Coronary artery (tissue), 2 donors: ENCODE measurements at places on chromosomes 6 and 20.

DNA sequence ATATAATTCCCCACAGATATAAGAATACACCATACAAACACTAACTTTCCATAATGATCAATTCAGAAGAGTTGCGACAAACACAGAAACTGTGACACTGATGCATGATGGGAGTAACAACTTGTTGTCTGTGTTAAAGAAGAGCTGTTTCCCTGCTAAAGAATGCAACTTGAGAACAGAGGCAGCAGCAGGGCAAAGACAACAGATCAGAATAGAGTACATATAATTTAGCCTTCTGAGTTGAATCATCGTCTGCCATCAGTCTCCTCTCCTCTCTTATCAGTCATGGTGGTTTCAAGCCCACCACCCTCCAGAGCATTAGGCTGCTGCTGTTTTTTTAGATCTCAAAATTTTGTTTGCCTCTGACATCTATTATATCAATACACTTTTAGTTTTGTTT lies 280.4 kb downstream of the UBE3D start:
- DNase-seq, result no peak

- no peak for DNase-seq
Observed at GRCh38 chr20:34891166-34892062, 15.0 kb downstream of the ACSS2 start.

DNA sequence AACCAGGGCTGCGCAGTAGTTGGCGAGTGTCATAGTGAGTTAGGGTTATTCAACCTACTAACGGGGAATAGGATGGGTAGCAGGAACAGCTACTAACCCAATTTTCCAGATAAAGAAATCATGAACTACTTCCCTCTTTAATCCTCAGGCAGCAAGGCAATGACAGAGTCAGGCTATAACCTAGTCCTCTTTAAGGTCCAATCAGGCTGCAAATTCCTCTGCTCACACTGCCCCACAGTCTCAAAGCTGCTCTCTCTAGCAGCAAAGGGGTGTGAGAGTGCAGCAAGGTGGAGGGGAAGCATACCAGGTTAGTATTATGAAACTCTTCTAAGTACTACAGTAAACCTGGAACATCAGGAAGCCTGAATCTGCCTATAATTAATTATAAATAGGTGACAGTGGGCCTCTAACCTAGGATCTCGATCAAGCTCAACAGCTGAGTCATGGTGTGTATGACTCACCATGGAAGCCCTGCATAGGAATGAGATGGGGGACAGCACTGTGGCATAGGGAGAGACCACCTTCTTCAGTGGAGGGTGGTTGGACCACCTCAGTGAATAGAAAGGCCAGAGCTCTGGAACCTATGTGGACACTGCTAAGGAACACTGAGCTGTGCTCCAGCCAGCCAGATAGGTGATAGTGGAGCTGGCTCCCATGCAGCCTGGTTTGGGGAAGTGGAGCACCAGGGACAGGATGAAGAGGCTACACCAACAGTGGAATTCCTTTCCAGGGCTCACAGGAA lies 7.9 kb downstream of the PEX6 start:
- DNase-seq, result no peak

DNA sequence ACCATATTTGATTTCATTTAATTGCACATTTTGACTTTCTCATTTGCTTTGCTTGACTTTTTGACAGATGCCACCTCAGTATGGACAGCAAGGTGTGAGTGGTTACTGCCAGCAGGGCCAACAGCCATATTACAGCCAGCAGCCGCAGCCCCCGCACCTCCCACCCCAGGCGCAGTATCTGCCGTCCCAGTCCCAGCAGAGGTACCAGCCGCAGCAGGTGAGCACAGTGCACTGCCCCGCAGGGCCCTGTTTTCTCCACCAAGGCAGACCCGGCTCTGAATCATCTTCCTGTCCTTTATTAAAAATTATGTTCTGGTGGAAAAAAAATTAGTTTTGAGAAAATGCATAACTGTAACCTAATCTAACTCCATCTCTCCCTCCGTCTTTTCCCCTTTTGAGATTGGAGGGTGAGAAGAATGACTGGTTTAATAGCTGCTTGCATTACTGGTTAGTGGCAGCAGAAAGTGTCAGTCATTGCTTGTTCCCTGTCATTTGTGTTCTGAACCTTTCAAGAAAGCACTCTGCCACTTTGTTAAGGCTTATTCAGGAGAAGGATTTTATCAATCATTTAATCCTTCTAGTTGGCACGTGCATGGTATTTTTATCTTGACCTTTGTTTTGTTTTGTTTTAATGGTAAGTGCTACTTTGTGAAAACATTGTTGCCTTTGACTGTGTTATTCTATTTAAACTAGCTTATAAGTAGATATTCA lies 124.3 kb downstream of the ARID1B start:
- no peak for DNase-seq

DNA sequence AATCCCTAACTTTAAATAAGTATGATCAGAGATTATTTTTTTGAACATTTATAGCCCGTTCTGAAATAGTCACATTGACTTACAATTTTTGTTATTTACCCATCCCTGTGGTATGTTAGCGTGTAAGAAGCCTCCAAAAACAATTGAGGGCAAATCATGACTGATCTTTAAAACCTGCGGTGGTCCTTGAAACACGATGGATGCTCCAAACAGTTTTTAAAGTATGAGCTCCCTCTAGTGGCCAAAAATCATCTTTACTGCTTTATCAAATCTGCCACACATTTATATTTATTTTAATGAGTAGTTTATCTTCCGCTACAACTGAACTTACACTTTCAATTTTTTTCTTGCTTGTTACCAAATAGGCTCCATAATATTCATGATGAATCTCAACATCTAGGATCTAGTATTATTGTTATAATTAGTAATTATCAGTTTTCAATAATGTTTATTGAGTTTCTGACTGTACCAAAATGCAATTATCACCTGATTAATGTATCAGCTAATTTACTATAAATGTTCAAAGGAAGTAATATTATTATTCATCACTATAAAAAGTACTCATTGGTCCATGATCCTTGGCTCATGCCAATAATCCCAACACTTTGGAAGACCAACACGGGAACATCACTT lies 52.2 kb downstream of the MARCKS start:
- DNase-seq, result no peak

- no peak for DNase-seq
Observed at GRCh38 chr6:36774331-36774730, 64.9 kb downstream of the CPNE5 start.

GRCh38 chr6:31888276-31889258 lies 8.9 kb downstream of the EHMT2 start:
- no peak for DNase-seq

DNA sequence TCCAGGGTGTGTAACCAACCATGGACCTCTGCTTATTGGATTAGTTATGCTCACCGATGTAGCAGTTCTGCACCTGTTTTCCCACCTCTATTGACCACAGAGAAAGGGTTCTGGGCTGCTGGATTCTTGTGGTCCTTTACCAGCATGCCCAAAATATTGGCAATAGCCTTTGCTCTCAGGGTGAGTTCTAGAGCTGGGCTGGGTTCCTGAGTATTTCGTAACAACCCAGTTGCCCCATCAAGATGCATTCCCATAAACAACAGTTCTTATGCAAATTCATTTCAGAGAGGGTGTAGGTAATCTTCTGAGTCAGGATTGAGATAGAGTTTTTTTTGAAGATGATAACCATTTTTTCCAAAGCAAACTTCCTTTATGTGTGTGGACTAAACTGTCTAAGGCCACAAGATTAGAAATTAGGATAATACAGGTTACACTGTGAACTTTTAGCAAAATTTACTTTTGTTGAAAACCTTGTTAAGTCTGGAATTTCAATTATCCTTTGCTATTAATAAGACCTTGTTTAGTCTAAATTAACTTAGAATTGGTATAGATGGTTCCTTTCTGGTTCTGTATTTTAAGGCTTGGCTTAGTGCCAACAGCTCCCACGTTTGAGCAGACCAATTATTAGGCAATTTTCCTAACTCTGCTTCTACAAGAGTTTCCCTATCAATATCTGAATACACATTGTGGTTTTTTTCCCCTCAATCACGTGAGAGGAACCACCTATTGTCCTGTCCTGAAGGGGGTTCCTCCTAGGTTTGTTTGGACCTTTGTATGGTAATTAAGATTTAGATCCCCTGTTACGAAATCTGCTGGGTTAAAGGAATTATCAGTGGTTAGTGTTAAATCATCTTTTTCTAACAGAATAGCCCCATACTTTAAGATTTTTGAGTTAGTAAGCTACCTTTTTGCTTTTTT lies 46.1 kb downstream of the TBX18 start:
- no peak for DNase-seq

GRCh38 chr20:16641511-16642023 lies 68.3 kb upstream of the KIF16B start:
- no peak for DNase-seq

- DNase-seq, result no peak
Observed at GRCh38 chr20:460707-461106, 1.6 kb downstream of the TBC1D20 start.

GRCh38 chr6:22026164-22026678 lies 270.6 kb downstream of the PRL start:
- DNase-seq, result no peak

DNA sequence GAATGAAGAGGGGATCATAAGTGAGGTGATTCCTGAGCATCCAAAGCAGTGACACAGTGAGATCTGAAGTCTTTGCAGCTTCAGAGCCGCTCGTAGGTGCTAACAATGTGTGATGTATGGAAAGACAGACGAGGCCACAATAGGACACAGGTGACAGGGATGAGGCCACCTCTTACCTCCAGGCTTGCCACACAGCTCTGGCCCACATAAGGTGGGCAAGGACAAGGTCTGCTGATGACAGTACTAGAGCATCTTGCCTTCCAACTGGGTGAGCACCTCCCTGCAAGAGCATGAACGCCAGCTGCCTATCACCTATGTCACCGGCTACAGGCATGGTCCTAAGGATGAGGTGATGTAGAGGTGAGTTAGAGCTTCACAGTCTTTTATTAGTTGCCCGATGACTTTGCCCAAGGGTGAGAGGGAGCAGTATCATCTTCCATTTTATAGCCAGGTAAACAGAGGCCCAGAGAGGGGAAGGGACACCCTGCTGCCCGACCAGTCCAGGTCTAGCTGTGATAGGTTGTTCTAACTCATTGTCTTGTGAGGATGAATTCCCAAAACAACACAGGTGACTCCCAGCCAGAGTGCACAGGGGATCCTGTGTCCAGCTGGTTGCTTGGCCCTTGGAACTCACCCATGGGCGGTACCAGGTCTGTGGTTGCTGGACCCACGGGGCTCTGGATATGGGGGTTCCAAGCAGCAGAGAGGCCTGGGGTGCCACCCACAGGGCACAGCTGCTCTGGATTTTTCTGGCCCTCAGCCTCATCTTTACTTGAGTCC lies 6.2 kb upstream of the TGM6 start:
- no peak for DNase-seq

DNA sequence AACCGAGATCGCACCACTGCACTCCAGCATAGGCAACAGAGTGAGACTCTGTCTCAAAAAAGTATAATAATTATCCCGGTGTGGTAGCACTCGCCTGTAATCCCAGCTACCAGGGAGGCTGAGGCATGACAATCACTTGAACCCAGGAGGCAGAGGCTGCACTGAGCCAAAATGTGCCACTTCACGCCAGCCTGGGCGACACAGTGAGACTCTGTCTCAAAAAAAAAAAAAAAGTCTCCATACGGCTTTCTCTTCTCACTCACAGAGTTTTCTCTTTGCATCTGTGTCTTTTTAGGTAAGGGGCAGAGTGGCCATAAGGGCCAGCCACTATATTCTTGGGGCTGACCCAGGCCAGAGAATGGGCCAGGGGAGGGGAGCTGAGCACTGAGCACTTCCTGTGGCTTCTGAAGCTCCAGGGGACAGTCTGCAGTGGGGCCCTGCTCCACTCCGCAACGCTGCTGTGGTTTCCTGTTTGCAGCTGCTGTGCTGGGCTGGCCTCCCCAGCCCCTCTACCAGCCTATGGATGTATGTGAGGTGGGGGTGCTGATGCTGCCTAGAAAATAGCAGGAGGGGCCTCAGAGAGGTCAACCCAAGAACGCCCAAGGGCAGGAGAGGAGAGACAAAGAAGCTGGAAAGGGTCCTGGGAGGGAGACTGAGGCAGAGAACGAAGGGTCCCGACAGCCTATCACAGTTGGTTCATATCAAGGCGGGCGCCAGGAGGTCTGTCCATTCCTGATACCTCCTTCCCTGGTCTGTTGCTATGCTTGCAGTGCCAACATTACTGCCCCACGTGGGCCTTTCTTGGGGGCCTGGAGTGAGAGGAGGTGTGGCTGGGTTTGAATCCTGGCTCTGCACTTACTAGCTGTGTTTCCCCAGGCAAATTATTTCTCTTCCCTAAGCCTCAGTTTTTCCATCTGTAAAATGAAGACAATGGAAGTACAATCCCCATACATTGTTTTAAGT lies 16.0 kb downstream of the SLA2 start:
- no peak for DNase-seq

GRCh38 chr6:139965393-139965792 lies 590.9 kb upstream of the CITED2 start:
- no peak for DNase-seq

DNA sequence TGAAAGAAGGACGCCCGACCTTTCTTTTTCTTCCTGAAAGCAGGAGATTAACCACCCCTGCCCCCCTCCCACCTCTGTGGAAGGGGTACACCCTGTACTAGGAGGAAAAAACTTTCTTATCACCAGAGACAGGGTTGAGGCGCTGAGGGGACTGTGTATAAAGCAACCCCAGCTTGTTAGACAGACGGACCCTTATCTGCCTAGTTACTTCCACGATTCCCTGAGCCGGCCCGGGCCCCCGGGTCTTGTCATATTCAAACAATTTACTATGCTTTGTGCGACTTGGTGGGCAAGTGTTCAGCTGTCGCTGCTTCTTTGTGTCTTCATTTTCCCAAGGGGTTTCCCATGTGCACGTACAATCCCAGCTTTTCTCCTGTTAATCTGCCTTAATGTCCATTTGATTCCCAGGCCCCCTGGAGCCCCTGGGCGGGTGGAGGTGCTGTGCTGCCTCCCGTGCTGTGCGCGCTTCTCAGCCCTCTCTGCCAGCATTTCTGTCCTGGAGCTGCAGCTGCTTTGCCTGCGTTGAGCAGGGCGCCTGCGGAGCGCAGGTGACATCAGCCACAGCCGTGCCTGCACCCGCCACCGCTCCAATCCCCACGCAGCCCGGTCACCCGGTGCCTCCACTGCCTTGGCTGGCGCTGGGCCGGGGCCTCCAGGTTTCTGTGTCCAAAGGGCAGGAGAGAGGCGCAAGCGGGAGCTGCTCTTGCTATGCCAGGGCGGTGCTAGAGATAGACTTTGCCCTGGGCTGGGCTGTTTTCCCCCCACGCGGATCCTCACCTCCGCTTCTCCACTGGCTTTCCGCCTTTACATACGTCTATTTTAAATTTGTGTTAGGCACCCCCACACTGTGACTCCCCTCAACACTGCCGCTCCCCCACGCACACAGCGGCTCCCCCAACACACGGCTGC lies 96.2 kb downstream of the TTLL2 start:
- DNase-seq, result peak; percentile 68
